ENCODE measurements at places on chromosomes 6 and 20.

DNA sequence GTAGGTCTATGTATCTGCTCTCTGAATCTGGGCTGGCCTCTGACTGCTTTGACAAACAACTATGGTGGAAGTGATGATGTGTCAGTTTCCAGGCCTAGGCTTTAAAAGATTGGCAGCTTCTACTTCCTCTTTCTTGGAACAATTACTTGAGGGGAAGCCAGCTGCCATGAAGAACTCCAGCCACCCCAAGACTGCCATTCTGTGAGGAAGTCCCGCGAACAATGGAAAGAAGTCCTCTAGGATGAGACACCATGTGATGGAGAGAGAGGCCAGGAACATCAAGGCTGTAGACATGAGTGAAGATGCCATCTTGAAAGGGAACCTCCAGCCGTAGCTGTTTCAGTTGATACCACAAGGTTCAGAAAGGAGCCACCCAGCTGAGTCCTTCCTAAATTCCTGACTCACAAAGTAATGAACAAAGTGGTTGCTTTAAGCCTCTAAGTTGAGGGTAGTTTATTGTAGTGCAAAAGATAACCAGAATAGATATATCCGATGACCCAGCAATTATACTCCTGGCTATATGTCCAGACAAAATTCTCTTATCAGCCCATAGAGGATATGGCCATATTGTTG, 15.3 kb upstream of the TCF15 start:
- no peak for DNase-seq

DNA sequence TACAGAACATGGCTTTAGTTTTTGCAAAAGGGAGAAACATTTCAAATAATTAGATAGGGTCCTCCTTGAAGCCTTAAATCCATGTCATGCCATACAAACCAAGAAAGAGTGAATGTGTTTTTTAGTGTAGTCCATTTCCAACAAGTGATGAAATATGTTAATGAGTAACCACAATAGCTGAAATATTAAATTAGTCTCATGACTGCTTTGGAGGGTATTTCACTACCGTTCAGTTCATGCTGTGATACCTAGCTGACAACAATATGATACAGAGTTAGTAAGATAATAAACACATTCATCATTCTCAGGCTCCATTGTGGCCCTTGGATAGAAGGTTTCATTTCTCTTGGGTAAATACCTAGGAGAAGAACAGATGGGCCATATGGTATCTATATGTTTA, 5.8 kb upstream of the ID4 start:
- DNase-seq = no peak

DNA sequence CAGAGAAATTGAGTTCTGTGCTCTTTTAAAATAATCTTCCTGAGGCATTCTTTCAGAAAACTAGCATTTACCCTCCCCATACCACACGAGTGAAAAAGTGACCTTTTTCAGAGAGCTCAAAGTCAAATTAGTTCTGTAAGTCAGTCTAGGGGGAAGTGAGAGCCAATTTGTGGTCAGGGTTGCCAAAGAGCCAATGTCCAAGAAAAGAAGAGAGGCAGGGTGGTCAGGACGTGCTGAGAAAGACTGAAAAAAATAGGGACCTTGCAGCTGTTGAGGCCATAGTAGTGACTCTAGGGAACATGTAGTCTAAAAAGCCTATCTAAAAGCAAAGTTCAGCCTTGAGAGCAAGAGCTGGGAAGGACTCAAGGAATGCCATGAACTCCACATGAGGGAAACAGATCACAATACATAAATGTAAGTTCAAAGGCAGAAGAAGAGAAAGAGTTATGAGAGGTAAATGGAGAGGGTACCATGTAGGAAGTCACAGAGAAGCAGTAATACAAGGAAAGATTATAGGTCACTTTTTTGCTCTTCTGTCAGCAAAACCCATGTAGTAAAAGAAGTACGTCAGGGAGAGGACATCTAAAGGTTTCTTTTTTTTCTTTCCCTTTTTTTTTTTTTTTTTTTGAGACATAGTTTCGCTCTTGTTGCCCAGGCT, 565.1 kb upstream of the FLRT3 start:
- DNase-seq = no peak

- no peak for DNase-seq
These were observed 20.2 kb upstream of the TNFAIP3 start for GRCh38 chr6:137846772-137847313.

GRCh38 chr6:156691018-156691417, 86.2 kb upstream of the ARID1B start:
- no peak for DNase-seq

DNA sequence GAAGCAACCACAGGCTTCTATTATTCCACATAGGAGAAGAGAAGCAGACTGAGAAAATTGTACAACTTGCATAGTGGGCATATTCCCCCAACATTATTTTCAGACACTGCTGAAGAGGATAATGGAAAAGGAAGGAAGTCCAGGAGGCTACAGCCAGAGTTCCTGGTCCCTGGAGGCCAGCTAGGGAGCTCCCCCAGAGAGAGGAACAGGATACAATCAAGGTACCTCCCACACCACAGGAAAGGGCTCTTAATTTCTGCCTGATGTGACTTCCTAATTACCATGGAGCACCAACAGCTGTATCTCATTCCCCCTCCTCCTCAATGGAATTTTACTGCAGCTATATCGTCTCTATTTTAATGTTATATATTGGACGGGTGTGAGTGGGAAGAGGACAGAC, 594.3 kb upstream of the NRSN1 start:
- DNase-seq = no peak

- DNase-seq = no peak
These were observed 301.9 kb downstream of the LAMA2 start for GRCh38 chr6:129184808-129185366.

DNA sequence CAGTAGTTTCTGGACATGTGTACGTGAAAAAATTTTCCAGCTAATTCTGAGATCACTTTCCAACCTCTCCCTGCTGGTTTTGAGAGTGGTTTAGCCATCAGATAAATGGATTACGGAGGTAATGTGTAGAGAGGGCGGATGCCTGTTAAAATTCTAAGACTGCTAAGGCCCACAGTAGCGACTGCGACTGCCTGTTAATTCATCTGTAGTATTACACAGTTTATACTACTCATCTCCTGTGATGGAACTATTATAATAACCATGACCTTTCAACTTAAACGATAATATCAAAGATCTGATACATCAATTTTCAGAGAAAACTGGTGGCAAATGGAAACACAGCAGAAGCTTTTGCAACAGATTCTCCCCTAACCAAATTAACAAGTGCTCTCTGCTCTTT, 102.3 kb downstream of the IRF4 start:
- no peak for DNase-seq

DNA sequence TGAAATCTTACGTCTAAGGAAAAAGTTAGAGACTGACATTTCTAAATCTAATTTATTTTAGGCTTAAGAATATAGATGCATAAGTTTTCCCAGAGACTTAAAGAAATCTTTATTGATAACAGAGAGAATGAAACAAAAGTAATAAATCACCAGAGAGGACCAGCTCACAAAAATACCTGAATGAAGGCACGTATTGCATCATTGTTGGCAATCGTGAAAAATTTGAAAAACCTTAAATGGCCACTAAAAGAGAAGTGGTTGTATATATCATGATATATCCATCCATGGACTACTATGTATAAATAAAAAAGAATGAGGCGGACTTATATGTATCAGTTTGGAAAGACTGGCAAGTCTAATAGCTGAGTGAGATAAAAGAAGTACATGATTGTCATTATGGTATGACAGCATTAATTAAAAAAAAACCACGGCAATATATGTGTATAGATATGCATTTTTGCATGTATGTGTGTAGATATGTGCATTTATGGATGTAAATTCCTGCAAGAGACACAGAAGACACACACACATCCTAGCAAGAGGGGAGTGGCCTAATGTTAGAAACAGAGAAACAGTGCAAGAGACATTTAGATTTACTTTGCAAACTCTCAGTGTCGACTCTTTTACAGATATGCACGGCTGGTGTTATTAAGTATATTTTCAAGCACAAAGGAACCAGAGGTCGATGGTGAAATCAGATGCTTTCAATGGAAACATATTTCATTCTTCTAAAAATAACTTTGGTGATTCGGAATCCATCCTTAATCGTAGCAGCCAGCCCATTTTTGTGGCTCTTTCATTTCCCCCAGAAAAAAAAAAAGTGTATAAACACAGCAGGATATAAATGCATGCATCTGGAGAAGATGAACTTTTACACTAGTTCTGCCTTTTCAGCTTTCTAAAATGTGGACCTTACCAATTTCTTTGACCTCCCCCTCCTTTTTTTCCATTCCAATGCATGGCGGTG, 156.1 kb upstream of the SALL4 start:
- no peak for DNase-seq

DNA sequence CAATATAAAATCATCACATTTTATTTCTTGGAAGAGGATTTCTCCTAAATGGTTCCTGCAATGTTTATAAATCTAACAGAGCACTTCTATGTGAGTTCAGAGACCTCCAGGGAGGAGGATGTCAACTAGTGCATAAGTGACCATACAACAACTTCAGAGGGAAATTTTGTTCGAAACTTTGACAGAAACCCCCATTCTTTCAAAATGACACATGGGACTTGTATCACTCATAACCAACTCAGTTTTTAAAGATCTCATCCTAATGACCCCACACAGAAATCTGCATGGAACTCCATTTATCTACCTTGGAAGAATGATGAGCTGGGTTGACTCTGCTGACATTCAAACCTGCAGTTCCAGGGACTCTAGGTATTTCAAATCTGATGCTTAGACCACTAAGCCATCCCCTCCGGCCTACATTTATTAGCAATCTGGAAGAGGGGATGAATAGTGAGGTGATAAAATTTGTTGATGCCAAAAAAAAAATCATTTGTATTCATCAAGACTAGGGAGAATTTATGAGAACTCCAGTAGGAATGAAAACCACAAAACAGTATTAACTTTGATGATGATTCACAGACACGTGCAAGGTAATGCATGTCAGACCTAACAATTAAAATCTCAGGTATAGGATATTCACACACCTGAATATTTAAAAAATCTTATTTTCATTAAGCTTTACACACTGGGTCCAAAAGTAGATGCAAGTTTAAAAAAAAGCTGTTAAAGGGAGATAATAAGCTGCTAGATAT, 153.0 kb downstream of the REV3L start:
- no peak for DNase-seq

GRCh38 chr6:15960740-15961634, 167.9 kb upstream of the MYLIP start:
- DNase-seq = no peak

GRCh38 chr6:143482593-143482992, 28.9 kb downstream of the FUCA2 start:
- no peak for DNase-seq

GRCh38 chr6:57267586-57268293, 45.6 kb upstream of the RAB23 start:
- DNase-seq = no peak

- no peak for DNase-seq
These were observed 319.9 kb upstream of the TSHZ2 start for GRCh38 chr20:52652271-52652670.

DNA sequence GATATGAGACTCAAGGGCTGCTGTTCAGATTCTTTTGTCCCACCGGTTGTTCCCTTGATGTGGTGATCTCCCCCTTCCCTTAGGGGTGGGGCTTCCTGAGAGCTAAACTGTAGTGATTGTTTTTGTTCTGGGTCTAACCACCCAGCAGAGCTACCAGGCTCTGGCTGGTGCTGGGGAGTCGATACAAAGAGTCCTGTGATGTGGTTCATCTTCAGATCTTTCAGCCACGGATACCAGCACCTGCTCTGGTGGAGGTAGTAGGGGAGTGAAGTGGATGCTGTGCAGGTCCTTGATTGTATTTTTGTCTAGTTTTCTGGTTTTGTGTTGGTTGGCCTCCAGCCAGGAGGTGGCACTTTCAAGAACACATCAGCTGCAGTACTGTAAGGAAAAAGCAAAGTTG, 801.6 kb downstream of the EPHA7 start:
- DNase-seq = no peak

GRCh38 chr6:109222848-109223247, 127.5 kb downstream of the CEP57L1 start:
- no peak for DNase-seq

- DNase-seq = no peak
These were observed 110.1 kb downstream of the ADTRP start for GRCh38 chr6:11668455-11668854.

- no peak for DNase-seq
These were observed 9.3 kb upstream of the BCAS1 start for GRCh38 chr20:54079652-54080051.

DNA sequence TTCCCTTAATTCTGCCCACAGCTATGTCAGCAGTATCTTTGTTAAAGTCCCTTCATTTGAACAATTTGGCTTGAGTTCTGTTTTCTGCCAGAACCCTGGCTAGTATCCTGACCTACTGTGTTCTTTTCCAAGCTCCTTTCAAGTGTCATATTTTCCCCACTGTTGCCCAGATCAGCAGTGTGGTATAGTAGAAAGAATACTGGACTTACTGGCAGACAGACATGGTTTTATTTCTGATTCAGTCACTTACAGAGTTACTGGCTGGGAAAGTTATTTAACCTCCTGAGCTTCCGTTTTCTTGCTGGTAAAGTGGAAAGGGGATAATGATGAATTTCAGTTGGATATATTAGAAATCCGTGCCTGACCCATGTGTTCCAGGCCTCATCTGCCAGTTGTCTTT, 39.8 kb upstream of the RAB23 start:
- no peak for DNase-seq

GRCh38 chr6:25278261-25278913, 787 bp upstream of the CARMIL1 start:
- no peak for DNase-seq

GRCh38 chr20:48760403-48760983, 67.3 kb downstream of the PREX1 start:
- DNase-seq = no peak

DNA sequence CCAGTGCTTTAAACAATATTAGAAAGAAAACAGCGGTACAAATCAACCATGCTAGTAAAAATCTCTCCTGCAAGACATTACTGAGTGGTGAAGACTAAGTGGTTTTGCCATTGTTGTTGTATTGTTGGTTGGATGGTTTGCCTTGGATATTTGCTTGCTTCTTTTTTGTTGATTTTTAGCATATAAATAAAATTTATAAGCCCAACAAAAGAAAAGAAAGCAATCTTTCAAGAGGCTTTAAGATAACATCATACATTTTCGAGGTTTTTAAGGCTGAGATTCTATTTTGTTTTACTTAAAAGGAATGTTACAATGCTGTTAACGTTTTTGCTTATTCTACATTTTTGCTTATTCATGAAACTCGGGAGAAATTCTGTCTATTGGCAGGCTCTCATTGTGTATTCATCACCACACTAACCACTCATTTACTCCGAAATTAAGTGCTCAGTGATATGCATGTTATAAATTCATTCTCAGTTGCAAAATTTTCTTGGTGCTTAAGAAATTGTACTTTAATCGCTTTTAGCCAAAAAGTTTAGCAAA, 139.1 kb downstream of the LAMA2 start:
- no peak for DNase-seq

All from stimulated activated CD4-positive, alpha-beta T cell treated with anti-CD3 and anti-CD28 coated beads, Interleukin-1b, Interleukin-23, amount 100 ng/mL, for 1 hour (primary cell).